Renal cortical epithelial cell (primary cell): ENCODE measurements at places on chromosomes 7 and 10. TPM values are rescaled to one million over a fixed set of nuclear protein-coding genes. Genes with fewer than 3 reads are reported as not detected.

Gene AGMO
- total RNA-seq, result 0.05 and 0.35 TPM in 2 replicates

Gene MXI1
- total RNA-seq, result 18.4 and 37.2 TPM in 2 replicates

Gene TFEC
- 0.17 and 0.80 TPM in 2 replicates for total RNA-seq

Gene R3HCC1L
- 18.4 and 24.3 TPM in 2 replicates for total RNA-seq

Gene SRI
- total RNA-seq, result 152 and 161 TPM in 2 replicates

Gene SFRP5
- 0.17 and 0.60 TPM in 2 replicates for total RNA-seq

DNA sequence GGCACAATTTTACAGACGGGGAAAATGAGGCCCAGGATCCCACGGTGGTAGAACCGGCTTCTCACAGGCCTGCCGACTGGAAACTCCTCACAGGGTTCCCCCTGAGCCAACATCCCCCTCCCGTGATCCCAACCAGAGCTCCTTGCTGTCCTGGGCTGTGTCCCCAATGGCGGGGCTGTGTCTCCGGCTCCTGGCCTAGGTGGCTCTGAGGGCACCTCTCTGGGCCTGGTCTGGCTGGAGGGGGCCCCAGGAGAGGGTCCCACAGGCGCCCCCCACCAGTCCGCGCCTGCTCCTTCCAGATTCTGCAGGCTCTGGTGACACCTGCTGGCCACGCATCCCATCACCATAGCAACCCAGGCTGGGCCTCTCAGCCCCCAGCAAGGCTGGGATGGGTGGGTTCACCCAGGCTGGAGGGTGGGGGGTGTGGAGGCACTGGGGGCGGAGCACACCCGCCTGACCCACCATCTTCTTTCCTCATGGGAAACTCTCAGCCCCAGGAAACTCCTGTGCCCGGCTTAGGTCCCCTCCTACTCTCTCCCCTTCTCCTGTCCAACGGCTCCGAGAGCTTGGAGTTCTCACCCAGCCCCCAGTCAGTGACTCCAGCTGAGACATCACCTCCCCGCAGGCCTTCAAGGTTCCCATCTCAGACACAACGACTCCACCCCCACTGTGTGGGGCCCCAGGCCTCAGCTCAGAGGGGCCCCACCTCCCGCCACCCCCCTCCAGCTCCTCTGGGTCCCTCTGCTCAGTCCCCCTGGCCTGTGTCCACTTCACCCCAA lies 27.1 kb upstream of the TNRC18 start:
- no peak for DNase-seq

DNA sequence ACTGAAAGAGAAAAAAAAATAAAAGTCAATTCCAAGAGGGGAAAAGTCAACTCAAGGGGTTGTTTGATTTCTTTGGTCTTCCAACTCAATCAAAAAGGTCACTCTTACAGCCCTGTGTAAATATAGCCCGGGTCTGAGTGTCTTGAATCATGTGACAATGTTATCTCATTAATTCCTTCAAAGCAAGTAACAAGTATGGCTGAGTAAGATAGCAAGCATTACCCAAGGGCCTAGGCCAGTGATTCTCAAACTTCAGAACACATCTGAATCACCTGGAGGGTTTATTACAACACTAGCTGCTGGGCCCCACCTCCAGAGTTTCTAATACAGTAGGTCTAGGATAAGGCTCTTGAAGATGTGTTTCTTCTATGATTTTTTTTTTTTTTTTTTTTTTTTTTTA lies 125.0 kb downstream of the PRLHR start:
- DNase-seq, result no peak

DNA sequence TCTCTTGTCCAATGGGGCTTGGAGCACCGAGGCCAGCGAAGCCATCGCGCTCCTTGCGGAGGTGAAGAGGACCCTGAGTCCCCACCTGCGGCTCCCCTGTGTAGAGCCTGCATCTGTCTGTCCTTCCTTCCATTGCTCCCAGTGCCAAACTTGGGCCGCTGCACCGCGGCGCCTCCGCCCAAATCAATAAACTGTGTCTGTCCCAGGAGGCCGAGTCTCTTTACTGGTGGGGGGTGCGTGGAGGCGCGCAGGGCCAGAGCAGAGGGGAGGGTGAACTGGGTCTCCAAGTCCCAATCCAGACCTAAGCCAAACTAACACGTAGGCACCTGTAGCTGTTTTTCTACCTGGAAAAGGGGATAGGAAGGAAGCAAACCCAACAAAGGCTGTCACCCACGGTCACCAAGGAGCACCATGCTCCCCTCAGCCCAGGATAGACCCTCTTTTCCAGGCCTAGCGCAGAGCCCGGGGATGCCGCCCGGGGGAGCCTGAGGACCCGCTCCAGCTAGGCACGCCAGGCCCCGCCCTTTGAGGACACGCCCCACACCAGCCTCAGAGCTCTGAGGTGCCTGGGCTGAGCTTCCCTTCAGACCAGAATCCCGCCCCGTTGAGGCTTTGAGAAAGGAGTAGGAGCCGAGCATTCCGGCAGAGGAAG lies 1.2 kb upstream of the CHAT start:
- no peak for DNase-seq

DNA sequence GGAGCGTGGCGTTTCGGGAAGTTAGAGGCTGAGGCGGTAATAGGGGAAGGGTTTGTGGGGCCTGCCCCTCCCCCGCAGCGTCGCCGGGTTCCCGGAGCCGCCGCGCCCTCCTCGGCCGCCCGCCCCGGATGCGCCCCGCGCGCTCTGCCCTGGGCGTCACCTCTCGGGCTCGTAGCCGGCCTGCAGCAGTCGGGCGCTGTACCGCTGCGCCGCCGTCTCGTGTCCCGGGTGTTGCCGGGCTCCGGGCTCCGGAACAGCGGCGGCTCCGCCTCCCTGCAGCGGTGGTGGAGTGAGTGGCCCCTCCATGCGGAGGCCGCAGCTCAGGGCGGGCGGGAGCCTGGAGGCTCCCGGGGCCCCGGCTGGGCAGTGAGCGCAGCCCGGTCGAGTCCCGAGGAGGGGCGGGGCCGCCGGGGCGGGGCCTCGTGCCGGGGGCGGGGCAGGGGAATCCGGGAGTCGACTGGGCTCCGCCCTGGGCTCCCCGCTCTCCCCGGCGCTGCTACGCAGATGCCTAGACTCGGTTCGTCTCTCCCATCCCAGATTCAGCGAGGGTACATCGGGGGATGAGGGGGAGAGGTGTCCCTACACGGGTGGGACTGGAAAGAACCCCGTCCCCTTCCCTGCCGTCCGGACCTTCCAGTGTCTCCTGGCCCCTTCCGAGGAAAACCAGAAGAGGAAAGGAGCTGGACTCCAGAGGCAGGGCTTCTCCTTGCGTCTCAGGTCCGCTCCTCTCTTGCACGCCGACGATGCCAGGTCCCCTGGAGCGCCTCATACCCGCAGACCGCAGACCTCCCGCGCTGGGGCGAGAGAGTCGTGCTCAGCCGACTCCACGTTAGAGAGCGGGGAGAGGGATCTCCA lies at the start of gene IMPDH1:
TSS of gene IMPDH1 (minus strand) at position 387 of the 855 bp plus-strand sequence. CDS start at position 306, 81 bp downstream.
- no peak for DNase-seq

DNA sequence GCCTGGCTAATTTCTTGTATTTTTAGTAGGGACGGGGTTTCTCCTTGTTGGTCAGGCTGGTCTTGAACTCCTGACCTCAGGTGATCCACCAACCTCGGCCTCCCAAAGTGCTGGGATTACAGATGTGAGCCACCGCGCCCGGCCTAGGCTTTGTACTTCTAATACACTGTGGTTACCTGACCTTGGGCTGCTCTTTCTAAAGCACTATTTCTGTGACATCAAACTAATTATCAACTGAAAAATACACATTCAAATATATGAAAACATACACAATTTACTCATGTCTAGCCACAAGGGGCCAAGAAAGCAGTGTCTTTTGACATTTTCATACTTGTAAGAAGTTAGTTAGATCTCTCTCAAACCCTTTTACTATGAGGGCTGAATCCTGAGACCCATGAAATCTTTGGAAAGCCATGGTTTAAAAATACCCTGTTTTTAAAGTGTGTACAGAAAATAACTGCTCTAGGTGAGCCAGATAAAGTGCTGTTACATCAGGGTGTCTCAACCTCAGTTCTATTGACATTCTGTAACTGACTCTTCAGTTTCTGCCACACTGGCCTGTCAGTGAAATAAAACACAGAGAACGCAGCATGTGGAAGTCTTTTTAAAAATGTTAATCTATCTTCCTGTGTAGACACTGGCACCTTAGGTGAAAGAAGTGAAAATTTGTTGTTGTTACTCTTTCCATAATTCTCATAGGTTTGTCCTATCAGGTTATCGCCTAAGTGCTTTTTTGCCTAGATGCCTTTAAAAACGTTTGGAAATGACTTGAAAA lies 58.8 kb downstream of the CREM start:
- no peak for DNase-seq

GRCh38 chr10:33248638-33249037 lies 85.8 kb downstream of the NRP1 start:
- peak; percentile 94 for DNase-seq

GRCh38 chr7:28116041-28116440 lies 64.6 kb downstream of the JAZF1 start:
- no peak for DNase-seq

DNA sequence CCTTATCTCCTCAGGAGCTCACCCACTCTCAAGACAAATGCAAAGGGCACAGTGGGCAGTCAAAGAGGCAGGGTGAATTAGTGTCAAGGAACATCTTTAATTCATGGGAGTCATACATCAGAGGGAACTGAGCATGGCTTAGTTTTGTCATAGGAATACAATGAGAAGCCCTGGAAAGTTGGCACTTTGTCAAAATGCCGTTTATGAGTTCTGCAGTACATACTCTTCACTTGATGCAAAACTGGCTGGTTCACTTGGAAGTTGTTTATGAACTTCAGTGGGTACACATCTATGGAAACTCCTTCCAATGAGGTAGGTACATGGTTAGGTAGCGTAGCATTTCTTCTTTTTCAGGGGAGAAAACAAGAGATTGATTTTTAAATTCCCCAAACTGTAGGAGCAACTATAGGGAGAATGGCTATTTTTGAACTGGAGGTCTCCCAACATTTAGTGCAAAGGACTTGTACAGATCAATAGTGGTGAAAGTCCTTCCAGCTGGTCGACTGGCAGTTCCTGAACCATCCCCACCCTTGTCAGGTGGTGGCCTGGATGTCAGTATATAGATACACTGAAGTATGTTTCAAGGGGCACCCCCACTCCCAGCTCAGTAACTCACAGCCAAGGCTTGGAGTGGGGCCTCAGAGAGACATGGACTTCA lies 580.5 kb downstream of the REEP3 start:
- no peak for DNase-seq

- no peak for DNase-seq
These were observed 27.2 kb downstream of the ANK3 start for GRCh38 chr10:60362461-60362860.

DNA sequence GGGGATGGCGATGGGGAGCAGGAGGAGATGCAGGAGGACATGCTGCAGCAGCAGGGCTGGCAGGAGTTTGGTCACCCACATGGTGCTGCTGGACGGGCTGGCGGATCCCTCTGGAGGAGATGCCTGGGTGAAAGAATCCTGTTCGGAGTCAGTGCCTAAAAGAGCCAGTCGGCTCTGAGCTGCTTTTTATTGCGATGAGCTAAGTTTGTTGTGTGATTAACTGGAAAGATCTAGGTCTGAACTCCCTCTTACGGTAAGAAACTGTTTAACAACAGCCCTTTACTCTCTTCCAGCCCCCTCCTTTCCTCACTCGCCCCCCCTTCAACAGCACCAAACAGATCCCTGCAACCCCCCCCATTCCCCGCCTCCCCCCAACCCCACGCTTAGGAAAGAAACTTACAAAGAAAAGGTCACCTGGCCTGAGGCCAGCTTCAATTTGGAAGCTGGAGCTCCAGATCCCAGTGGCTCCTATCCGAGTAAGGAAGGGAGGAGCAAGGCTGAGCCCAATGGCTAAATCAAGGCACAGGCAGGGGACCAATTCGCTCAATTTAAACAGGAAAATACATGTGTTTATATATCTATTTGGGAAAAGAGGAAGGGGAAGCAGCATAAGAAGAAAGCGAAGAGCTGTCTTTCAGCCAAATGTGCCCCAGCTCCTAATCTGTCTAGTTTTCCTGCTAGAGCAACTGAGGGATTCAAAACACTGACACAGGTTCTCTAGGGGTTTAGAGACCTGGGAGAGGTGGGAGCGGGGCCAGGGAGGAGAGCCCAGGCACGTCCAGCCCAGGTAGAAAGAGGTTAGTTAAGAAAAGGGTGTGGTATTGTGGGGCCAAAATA lies at the start of gene HGF:
TSS of gene HGF (minus strand) at position 157 of the 837 bp plus-strand sequence. CDS start at position 81, 76 bp downstream.
- peak; percentile 25 for DNase-seq

- DNase-seq, result no peak
These were observed 360.4 kb downstream of the PARD3 start for GRCh38 chr10:34454590-34455261.

- peak; percentile 10 for DNase-seq
These were observed 602.7 kb upstream of the NRP1 start for GRCh38 chr10:33937036-33937730.

DNA sequence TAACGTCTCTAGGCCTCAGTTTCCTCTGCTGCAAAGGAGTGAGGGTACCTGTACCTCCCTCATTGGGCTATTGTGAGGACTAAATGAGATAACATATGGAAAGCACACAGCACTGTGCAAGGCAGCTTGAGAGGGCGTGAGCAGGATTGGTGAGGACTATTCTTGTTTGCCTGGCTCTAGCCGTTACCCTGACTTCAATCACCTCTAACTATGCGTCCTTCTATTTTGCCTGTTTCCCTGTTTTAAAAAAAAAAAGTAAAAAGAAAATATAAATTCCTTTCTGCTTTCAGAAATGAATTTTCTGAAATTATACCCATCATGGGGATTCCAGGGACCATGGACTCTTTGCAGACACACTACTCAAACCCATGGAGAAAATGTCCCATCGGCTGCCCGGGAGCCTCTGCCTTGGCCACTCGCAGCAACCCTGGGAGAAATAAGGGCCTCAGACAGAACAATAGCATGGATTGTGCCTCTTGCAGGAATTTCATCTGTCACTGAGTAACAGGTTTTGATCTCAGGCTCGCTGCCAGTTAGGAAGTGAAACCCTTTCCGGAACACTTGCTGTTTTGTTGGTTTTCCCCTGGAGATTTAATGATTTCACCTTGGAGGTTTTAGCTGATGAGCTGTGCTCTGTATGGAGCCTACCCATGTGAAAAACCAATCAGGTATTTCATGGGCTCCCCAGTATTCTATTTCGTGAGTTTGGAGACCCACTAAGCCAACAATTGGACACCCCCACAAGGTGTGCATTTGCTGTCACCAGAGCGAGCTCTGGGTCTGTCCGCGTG lies 55.6 kb downstream of the STEAP1B start:
- peak; percentile 90 for DNase-seq

DNA sequence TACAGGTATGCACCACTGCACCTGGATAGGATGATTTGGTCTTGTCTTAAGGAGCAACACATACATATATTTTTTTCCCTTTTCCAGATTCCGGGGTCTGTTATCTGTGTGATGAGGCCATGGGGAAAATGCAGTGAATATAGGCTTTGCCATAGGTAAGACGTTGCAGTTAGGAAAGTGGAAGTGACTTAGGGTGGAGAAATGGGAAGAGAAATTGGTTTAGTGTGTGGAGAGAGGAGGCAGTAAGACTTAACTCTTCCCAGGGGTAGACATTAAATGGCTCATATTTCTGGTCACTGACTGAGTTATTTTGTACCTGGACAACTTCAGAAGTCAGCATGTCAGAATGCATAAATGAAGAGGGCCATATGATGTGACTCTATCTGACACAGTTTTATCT lies 66.7 kb downstream of the PFKFB3 start:
- no peak for DNase-seq

- DNase-seq, result no peak
These were observed 38.3 kb downstream of the GPAM start for GRCh38 chr10:112145263-112145662.
